Ecto neural progenitor cell (in vitro differentiated cells): ENCODE measurements at places on chromosomes 2 and 18.

DNA sequence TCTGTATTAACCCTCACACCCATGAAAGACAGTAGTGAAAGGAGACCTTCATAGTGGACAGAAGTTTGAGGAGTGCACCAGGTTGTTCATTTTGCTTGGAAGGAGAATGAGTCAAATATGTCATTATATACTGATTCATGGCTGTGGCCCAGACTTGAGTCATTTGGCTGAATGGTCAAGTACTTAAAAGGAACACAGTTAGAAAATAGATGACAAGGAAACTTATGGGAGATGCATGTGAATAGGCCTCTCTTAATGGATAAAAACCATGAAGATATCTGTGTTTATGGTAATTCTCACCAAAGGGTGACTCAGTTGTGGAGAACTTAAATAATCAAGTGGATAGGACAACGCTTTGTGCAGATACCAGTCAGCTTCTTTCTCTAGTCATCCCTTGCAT is 524.7 kb upstream of the CNTNAP5 start:
- DNase-seq = no peak

DNA sequence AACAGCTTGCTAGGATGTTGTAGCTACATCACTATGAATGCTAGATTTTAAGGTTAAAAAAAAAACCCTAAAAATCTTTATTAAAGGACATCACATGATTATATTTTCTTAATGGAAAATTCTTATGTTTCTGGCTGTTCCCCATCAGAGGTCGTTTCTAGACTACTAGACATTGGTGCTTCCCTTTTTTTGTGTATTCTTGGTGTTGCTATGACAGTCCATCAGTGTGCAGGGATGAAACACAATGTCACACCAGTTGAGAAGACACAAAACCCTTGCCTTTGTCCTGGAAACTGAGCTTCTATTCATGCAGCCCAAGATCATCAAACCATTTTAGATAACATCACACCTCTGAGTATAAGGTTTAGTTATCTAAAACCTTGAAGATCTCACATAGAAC is 19.9 kb upstream of the TMEM131 start:
- DNase-seq = no peak

GRCh38 chr2:62038975-62039771 is 133.7 kb downstream of the COMMD1 start:
- DNase-seq = no peak

- DNase-seq = no peak
Observed at GRCh38 chr2:163834221-163834620, 98.4 kb upstream of the FIGN start.

DNA sequence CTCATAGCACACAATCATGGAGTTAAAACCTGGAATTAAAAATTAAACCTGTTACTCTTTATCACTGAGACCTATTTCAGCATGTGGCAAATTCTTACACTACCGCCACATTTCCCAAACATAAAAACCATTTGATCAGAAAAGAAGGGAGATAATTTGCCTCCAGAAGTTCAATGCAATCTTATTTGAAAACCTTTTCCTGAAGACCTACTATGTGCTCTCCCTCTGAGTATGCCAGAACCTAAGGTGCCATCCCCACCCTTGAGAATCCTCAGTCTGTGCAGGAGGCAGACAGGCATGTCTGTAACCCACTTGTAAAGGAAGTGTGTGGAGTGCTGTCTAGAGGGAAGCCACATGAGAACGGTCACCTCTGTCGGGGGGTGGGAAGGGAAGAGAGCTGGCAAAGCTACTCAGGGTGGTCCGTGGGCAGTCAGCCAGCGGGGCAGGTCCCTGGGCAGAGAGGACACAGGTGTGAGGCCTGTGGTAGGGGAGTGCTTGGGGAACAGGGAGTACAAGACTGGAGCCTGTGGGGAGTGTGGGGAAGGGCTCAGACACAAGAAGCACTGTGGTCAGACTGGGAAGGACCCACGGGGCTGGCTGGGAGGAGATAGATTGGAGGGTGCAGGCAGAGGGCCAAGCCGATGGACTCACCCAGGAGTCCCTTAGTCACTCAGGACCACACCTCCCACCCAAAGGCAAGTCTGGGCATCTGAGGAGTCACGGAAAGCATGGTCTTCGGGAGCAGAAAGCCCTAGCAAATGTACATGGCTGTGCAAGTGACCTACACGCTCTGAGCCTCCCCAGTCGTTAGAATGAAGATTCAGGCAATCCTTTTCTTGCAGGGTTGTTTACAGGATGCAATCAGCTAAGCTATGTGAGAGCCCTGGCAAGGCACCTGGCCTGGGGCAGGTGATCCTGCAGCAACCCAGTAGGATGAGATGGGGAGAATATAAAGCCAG is 22.8 kb downstream of the CRACDL start:
- peak; percentile 41 for DNase-seq

- DNase-seq = no peak
Observed at GRCh38 chr2:112472547-112473263, 9.3 kb upstream of the TTL start.

GRCh38 chr18:46161703-46162396 is 57.7 kb downstream of the HAUS1 start:
- DNase-seq = no peak

DNA sequence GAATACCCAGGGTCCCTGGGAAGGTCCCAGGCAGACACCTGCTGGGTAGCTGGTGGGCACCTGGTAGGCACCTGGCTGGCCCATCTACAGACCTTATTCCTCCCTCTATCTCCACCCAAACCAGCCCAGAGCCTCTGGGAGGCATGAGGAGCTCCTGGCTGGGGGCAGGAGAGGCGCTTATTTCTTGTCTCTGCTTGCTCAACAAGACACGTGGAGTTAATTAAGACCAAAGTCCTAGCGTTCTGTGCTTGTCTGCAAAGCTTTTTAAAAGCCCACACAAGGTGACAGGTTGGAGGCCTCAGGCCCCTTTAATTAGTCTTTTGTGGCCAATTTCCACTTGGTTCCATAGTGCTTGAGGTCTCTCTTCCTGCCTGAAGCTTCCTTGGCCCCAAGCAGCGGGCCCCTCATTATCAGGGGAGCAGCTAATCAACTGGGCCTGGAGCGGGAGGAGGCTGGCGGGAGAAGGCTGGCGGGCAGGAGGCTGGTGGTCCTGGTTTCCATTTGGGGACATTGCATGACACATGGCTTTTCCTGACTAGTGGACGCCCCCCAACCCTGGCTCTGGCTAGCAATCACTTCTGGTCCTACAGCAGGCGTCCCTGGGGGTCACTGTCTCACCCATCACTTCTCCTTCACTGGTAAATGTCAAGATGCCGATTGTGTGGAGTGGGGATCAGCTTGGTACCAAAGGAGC is 65.4 kb upstream of the HDAC4 start:
- peak; percentile 35 for DNase-seq

GRCh38 chr2:64950226-64951160 is 38.7 kb upstream of the SLC1A4 start:
- no peak for DNase-seq

GRCh38 chr2:99338029-99338585 is 918 bp downstream of the EIF5B start:
- DNase-seq = no peak

GRCh38 chr2:163652751-163653150 is 83.1 kb downstream of the FIGN start:
- no peak for DNase-seq

DNA sequence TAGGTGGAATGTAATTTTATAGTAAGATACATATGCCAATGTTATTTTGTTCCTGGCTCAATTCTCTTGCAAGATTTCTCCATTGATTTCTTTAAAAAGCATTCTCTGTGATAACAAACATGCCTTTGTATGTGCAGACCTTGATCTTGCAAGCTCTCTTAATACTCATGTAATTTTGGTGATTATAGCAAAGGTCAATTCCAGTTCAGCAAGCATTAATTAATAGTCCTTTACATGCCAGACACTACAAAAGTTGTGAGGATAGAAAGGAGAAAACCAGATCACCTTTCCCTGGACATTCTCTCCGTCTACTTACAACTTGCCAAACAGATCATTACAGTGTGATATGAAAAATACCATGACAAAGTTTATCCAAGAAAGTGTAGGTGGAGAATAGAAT is 173.7 kb upstream of the DOK6 start:
- no peak for DNase-seq

GRCh38 chr2:180219491-180219890 is 212.4 kb upstream of the CWC22 start:
- DNase-seq = no peak

GRCh38 chr2:216233281-216233995 is 124.3 kb downstream of the XRCC5 start:
- no peak for DNase-seq

DNA sequence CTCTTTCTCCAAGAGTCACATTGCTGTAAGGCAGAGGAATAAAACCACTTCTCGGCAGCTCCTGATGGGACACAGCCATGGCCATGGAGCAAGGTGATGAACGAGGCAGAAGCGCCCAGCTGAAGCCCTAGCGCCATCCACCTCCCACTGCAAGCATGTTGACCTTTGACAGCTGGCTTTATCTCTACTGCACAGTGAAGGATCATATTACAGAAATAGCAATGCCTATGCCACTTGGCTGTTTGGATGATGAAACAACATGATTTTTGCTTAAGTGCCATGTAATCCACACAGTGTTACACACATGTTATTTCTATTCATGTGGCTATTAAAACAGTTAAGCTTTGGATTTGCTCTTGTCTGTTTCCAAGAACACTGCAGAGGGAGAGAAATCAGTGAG is 167.7 kb downstream of the VAPA start:
- no peak for DNase-seq

GRCh38 chr2:180258041-180258537 is 251.0 kb upstream of the CWC22 start:
- DNase-seq = no peak

DNA sequence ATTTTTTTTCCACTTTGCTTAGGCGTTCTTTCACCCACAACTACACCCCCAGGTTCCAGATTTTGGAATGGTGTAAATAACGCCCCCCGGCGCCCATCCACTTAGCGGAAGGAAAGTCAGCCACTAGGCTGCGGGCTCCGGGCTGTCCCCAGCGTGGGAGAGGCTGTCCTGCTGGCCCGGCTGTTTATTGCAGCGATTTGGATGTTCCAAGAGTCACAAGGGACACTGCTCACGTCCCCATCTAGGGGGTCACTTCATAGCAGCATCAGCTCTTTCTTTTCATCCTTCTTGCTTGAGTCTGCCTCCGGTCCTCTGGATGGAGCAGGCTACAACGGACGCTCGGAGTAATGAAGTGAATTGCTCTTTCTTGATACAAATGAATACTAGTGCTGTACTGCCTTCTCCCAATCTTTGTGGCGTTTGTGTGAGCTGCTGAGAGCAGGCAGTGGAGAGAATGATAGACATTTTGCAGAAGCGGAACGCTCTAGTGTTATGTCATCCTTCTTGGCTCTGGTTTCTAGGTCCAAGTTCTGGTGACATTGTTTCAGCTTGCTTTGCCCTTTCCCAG is 50.7 kb upstream of the PAIP2B start:
- DNase-seq = peak; percentile 86

DNA sequence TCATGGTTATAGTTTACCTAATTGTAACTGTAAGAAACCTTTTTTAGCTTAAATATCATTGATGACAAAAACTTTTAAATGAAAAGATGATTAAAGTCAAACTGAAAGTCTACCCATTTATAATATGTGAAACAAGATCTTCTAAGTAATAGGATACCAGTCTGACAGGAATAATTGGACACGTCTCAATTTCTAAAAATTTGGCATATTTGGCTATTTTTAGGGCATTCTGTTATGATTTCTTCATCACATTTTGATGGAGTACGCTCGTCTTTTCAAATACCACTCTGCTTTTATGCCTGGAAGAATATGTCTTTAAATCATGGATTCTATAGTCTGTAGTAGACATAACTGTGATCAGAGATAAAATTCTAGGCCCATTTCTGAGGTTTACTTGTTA is 1.3 kb downstream of the R3HDM1 start:
- no peak for DNase-seq

DNA sequence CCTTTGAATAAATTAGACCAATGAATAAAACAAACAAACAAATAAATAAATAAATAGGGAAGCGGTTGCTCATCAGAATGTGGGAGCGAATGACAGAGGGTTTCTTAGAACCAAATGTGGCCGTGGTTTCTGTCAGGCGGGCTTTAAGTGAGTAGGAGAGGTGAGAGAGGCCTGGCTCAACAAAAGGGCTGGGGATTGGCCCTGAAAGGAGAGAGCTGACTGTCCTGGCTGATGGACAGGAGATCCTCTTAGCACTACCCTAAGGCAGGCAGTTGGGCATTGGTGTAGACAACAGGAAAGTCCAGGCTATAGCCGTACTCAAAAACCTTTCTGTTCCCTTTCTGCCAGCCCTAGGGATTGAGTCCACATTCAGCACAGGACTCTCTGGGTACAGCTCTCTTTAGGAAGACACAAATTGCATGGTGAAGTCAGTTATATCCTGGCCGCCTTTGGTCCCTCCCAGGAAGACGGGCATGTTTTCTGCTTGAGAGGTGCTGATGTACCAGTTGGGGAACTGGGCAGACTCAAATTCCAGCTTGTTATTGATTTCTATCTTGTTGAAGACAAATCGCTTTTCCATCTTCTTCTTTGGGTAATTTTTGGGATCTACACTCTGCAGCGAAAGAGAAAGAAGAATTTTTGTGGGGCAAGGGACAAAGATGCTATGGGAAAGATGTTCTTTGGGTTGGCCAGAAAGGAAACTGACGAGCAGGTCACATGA is 6.5 kb downstream of the IL1B start:
- DNase-seq = no peak

GRCh38 chr2:17318013-17318412 is 200.2 kb downstream of the RAD51AP2 start:
- DNase-seq = no peak

- DNase-seq = no peak
Observed at GRCh38 chr2:132953771-132954170, 283.8 kb upstream of the LYPD1 start.

DNA sequence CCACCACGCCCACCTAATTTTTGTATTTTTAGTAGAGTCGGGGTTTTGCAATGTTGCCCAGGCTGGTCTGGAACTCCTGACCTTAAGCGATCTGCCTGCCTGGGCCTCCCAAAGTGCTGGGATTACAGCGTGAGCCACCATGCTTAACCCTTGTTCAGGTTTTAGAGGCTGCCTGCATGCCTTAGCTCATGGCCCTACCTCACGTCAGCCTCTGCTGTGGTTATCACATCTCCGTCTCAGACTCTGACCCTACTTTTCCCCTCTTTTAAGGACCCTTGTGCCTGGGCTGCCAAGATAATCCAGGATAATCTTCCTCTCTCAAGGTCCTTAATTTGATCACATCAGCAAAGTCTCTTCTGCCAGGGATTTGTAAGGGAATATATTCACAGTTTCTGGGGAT is 98.2 kb upstream of the PMAIP1 start:
- DNase-seq = no peak
